Amygdala (tissue), 56 donors: ENCODE measurements at places on chromosomes 11 and 22.

DNA sequence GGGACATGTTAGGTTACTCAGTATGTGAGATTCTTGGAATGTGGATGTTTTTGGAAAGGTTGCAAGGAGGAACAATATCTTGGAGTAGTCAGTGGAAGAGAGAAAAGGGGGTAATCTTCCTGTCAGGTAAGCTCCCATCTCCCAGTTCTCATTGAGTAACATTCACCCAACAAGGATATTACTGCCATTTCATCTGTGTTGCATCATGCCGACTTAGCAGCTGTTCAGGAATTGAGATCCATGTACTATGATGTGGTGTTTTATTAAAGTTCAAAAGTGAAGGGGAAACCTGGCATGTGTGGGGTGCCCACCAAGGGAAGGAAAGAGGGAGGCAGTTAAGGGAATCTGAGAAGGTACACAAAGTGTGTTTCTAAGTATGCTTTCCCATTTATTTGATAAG is 58.4 kb upstream of the RASSF10 start:
- DNase-seq, result no peak

GRCh38 chr11:130549393-130549999 is 101.1 kb downstream of the ADAMTS15 start:
- DNase-seq, result no peak

DNA sequence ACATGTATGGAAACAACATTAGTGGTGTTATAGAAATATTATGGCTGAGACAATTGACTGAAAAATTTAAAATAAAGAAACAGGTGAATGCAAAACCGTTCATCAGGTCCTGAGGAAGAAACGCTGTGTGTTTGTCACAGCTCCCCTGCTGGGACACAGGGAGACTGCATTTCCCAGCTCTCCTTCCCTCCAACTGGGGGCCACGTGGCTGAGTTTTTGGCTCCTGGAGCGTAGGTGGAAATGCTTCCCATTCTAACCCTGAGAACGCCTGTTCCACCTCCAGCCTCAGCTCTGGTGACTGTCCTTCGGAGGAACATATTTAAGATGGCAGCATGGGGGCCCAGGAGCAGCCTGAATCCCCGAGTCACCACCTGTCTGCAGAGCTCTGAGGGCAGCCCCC is 398.6 kb downstream of the BRD1 start:
- DNase-seq, result no peak

DNA sequence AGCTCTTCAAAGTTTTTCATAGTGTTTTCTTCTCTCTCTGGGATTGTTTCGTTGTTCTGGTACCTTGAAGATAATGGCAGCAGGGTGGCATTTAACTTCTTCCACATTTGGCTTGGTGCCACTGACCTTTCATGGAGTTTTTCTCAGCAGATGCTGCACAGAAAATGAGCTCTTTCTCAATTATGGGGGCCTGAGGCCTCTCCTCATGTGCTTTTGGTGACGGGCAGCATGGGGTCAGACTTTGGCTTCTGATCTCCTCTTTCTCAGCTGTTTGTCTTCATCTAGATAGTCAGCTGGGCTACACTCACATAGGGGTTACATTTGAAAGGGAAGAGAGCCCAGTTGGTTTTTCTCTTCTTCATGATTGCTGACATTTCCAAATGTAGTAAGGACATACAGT is 76.3 kb downstream of the FAT3 start:
- DNase-seq, result no peak

GRCh38 chr11:122563761-122564160 is 91.8 kb upstream of the UBASH3B start:
- DNase-seq, result no peak

GRCh38 chr11:100923555-100923954 is 206.1 kb downstream of the PGR start:
- DNase-seq, result no peak

- DNase-seq, result no peak
Observed at GRCh38 chr11:106156290-106156937, 79.0 kb downstream of the AASDHPPT start.
